ENCODE measurements at places on chromosomes 1 and 21.
A peak's percentile ranks its signal among the peaks of the same experiment; 100 is the strongest.

DNA sequence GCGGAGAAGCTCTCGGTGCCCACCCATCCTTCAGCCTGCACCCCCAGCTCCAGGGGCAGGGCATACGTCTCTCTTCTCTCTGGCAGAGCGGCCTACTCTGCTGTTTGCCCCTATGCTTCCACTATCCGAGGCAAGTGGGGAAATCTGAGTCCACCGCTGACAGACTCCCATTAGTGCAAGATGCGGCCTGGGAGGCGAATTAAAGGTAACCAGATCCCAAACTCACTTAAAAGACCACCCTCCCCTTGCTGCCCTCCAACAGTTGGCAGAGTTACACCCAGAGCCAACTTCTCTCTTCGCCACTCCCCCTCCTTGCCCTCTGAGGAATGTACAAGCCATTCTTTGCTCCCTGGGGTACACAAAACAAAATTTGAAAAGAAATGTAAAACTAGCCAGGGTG lies 6.4 kb downstream of the FOXD3 start:
- DNase-seq = no peak

DNA sequence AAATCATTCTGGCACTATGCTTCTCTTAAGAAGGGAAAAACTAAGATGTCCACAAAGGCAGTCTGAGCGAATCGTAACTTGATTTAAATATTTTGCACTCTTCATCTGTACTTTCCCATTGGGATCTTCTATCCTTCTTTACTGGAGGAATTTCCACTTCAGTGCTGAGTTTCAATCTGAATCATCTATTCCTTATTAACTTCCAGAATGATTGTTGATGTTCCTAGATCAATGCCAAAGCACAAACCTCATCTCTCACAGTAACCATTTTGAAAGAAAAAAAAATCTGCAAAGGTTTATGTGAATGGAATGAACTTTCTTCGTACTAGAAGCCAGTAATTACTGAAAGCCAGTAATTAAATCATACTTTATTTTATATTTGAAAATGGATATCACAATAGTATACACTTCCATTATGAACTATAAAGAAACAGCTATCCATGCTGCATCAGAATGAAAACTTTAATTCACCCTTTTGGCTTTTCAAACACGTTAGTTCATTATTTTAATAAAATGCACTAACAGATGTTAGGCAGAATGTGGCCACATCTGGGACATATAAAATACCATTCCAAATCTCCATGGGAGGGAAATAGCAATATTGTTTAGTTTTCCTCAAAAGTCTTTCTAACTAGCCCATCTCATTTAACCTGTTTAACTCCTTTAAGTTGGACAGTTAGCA lies 5.5 kb upstream of the RNF2 start:
- DNase-seq = no peak

- DNase-seq = no peak
Observed at GRCh38 chr1:39091845-39092645, 65.9 kb downstream of the NDUFS5 start.

DNA sequence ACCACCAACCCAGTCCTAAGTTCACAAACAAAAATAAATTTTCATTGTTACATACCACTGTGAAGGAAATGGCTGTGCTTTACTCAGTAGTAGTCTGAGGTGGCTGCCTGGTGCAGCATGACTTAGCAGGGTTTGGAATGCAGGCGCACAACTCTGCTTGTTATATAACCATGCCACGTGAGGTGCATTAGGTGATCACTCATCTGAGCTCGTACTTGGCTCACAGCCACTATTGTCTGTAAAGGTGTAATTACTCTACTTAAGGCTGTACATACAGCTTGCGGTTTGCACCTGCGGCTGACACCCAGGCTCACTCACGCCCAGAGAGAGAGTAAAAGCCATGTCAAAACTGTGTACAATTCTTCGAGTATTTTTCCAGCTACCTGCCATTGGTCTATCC lies 599.4 kb downstream of the LTN1 start:
- DNase-seq = peak; percentile 92

DNA sequence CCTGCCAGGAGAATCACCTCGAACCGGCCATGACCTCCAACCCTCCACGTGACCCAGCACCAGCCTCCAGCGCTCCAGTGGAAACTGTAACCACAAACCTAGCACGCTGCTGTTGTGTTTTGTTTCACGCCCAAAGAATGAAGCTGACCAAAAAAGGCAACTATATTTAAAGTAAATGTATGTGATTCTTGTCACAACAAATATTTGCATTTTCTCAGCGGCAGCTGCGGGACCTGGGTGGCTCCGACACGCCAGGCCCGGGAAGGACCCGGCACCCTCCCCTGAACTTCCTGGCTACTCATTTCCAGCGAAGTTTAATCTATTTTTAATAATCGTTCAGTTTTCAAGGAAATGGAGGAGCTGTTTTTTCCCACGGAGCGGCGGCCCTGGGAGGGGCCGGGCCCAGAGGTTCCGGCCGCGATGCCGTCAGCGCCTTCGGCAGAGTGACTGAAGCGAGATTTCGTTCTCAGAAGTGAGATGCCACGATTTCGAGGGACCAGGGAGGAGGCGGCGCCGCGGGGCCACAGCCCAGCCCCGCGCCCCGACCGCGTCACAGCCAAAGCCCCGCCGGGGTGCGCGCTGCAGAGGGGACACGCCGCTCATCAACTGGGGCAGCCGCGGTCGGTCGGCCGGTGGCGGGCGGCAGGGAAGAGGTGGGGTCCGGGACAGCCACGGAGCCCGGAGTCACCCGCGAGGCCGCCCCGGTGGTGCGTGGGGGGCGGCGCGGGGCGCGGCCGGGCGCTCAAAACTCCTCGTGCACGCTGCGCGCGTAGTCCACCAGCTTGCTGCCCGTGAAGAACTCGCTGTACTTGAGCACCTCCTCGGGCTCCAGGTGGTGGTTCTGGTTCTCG lies 3.0 kb upstream of the TNFRSF4 start:
- DNase-seq = no peak

DNA sequence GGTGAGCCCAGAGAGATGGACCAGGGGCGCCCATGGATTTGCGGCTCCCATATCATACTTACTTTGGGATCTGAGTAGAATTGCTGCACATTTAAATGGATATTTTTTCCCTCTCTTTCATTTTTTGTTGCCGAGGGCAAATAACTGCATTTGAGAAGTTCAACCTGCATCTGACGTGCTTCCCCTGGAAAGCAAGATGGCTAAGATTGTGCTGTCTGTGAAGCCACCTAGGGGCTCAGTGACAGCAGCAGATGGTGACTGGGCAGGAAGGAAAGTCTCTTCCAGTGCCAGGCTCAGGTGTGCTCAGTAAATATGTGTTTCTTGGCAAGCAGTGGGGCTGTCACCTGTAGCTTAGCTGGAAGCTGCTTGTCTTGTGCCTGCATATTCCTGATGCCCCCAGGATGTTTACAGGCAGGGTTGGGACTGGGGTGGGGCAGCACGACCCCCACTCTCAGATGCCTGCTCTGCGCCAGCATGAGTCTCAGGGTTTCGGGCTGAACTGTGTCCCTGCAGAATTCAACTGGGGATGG lies 59.8 kb upstream of the ETV3 start:
- DNase-seq = no peak

DNA sequence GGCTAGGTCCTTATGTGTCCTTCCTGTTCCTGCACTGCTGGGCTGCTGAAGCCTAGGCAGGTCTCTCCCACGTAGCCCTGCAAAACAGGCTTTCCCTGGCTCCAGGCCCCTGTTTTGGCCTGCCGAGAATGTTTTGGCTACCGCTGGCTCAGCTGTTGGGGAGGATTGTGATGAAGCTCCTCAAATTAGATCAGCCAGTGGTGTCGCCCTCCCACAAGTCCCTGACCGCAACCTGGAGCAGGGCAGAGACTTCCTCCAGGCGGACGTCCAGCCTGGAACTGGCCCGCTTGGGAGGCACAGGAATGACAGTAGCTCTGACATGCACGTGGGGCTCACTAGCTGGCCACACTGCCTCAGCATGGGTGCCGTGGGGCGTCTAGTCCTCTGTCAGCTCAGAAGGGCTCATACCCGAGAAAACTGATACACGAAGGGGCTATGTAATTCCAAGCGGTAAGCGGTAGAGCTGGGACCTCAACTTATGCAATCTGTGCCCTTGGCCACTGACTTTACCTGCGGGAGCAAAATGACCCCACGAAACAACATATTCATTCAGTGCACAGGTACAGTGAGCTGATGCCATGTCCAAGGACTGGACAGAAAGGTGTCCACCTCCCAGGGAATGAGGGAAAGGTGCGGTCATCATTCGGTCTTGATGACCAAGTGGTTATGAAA lies 26.6 kb downstream of the DHRS3 start:
- no peak for DNase-seq

DNA sequence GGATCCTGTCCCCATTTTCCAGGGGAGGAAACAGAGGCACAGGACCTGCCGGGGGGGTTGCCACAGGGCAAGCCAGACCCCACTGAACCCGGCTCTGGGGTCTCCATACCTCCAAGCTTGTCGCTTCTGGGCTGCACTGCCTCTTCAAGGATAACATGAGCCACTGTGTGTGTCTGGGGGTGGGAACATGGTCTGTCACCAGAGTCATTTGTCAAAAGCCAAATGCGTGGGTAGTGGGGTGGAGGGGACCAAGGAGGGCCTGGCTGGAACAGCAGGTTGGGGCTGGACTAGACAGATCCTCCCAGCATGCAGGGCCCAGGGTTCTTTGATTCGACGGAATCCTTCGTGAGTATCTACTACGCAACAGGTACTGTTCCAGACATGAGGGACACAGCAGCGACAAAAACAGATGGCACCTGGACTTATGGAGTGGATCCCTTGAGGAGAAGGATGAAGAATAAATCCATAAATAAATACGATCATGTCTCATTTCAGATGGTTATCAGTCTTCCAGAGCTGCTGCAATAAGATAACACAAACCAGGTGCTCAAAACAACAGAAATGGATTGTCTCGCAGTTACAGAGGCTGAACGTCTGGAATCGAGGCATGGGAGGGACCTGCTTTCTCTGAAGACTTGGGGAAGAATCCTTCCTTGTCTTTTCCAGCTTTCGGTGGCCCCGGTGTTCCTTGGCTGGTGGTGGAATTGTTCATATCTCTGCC lies 28.7 kb downstream of the C1QB start:
- DNase-seq = no peak

DNA sequence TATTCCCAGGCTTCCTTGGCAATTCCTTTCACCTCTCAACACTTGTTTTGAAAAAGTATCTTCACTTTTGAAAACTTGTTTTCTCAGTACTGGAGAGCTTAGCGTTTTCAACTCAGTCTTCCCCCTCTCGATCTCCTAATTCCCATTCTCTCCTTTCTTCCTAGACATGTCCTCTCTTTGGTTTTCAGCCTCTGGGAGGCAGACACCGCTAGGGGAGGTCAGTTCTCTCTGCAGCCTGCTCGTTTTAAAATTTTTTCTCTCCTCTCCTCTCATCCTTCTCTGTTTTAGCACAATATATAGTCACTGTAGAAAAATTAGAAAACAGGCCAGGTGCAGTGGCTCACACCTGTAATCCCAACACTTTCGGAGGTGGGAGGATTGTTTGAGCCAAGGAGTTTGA lies 12.6 kb upstream of the RHEX start:
- DNase-seq = no peak

DNA sequence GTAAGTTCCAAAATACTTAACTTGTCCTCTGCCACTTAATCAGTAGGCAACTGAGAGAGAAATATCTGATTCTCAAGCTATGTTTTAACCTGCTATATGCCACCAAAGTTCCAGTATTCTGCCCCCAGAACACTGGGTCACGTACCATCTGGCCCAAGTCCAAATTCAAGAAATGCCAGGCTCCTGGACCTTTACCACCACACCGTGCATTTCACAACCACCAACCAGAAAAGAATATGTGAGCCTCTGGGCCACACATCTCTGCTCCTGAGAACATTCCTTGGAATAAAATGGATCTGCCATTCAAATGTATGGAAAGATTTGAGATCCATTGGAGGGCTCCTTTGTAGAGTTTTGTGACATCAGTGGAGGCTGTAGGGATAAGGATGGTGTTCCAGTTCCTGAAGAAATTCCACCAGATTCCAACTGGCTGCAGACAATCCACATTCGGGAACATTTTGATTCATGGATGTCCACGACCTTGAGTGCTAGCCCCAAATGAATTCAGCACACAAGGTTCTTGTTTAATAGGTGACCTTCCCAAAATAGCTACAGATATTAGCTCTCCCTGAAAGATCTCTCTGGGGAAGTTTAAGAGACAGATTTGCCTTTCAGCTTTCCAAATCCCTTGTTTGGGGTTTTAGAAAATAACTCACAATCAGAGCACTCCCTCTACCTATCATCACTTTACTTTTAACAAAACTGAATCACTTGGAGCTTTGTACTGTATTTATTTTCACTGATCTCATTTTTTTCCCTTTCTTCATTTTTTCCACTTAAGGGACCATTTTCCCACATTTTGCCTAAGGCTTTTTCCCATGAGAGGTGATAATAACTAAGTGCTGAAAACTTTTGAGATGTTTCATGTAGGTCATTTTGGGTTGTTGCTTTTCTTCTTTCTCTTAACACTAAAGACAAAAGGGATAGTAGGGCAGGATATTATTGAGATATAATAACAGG lies 128.4 kb upstream of the ZC3H11B start:
- DNase-seq = no peak

DNA sequence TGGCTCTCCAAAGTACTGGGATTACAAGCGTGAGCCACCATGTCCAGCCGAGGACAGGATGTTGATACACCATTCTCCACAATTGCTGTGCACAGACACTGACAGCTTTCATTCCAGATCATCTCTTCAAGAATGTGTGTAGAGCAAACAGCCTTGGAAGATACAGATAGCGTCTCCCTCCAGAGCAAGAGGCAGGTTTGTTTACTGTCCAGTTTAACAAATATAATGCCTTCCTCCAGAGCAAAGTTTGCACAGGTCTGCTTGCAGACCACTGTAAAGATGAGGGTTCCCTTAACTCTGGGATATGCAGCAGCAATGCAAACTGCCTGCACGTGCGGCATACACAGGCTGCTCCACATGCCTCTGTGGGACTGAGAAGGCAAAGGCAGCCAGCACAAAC lies 4.6 kb downstream of the TMPRSS3 start:
- no peak for DNase-seq

GRCh38 chr1:94126651-94127050 lies 5.7 kb upstream of the ABCA4 start:
- DNase-seq = no peak

- no peak for DNase-seq
Observed at GRCh38 chr1:54481201-54481884, 66.7 kb upstream of the ACOT11 start.

- DNase-seq = no peak
Observed at GRCh38 chr1:14055442-14056223, 355.6 kb downstream of the PRDM2 start.
